ENCODE measurements at places on chromosomes 2 and 18.

DNA sequence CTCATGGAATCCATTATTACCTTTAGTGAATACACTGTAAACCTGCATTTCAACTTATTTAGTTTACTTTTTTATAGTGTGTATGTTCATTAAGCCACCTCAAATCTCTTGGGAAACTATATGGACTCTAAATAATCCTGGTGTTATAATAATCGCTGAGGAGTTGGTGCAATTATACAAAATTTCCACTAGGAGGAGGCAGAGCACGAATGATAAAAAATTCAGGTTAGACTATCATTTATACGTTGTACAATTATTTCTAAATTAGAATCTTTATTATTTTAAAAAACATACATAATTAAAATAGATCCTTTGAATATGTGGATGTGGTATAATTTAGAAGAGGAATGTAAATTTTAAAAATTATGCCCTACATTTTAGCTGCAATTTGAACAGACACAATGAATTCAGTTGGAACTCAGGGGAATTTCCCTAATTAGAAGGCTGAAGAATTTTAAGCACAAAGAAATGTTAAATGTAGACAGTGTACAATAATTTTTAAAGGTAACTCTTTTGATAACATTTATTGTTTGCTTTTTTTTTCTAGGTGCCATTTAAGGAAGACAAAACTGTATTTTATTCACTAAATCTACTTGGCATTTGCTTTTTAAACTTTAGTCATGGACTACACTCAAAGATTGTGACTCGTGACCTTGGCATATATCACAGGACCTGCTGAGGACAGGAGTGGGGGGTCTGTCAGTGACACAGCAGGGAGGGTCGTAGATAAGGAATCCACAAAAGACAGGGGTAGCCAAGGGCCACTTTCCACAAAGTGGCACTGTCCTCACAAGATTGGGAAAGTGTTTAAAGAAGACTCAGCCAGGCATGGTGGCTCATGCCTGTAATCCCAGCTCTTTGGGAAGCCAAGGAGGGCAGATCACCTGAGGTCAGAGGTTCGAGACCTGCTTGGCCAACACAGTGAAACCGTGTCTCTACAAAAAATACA, 45.5 kb downstream of the RAB12 start:
- no peak for DNase-seq

- no peak for DNase-seq
Observed at GRCh38 chr2:165067643-165068486, 112.5 kb upstream of the SLC38A11 start.

DNA sequence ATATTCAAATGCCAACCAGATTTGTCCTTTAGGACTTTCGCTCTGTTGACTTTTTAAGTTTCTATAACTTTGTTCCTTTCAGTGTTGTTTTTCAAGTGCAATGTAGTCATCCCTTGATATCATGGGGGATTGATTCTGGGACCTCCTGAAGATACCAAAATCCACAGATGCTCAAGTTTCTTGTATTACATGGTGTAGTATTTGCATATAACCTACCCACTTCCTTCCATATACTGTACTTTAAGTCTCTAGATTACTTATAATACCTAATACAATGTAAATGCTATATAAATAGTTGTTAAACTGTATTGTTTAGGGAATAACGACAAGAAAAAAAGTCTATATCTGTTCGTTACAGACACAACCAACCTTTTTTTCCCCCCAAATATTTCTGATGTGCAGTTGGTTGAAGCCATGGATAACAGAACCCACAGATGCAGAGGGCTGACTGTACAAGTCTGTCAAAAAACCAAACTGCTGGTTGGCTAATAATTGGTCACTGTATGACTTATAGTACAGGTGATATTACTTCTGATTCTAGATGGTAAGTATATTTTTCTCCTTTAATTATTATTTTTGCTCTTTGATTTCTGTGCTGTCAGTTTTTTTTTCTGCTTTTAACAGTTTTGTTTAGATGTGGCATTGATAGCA, 201.7 kb upstream of the STON1 start:
- DNase-seq, result no peak

DNA sequence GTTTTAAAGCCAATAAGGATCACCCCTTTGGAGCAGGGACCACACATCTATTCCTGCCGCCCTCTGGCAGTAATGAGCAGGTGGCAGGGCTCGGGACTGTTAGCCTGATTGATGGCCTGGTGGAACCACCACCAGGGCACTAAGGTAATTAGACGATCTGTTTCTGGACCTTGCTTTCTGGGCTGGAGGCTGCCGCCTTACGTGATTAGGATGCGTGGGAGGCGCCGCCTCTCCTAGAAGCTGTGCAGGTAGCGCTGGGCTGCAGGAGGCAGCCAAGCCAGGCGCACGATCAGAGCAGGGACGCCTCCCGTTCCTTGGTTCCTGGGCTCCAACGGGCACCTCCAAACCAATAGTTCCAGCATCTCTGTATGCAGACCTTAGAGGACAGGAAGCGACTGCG, 242.6 kb upstream of the RAB12 start:
- no peak for DNase-seq

GRCh38 chr2:221186873-221187272, 385.2 kb downstream of the EPHA4 start:
- DNase-seq, result no peak

DNA sequence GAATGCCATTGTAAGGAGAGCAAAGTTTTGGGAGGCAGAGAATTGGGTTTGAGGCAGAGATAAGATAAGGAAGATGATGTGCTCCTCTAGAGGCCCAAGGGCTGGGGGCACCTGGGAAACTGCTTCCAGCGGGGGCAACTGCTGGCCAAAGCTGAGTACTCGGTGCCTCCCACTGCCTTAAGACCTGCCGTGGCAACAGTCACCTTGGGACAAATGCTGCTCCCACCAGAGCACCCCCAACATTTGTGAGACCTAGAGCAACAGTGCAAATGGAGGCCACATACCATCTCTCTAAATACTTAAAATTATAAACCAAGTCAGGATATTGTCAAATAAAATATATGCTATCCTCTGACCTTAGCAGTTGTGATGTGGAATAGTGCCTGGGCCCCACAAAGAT, 127.1 kb downstream of the CAPN13 start:
- no peak for DNase-seq
